CD8-positive, alpha-beta T cell (primary cell): ENCODE measurements at places on chromosomes 1 and 21.

DNA sequence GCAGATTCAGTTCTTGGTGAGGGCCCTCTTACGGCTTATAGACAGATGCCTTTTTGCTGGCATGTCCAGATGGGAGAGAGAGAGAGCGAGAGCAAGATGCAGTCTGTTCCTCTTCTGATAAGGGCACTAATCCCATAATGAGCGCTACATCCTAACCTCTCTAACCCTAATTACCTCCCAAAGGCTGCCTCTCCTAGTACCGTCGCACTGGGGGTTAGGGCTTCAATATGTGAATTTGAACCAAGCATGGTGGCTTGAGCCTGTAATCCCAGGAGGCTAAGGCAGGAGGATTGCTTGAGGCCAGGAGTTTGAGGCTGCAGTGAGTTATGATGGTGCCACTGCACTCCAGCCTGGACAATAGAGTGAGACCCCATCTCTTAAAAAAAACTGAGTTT, 10.5 kb upstream of the SDE2 start:
- DNase-seq = no peak

- no peak for DNase-seq
These were observed 89.8 kb upstream of the ARHGAP29 start for GRCh38 chr1:94327001-94327690.

- no peak for DNase-seq
These were observed 2.6 kb upstream of the DVL1 start for GRCh38 chr1:1351511-1352427.

DNA sequence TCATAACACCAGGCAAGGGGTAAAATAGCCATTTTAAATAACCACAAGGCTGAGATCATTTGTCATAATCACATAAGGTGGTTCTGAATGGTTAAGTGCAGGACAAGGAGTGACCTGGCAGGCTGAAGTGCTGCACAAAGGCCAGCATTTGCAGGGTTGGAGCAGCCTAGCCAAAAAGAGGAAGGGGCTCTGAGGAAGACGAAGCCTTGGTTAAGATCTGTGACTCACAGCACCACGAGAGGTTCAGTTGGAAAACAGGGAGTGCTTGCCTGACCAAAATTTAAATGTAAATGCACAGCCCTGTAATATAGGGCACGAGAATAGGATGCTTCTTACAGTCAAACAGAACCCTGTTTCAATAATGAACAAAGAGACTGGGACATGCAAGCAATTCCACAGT, 12.1 kb downstream of the ATP5PF start:
- DNase-seq = no peak

DNA sequence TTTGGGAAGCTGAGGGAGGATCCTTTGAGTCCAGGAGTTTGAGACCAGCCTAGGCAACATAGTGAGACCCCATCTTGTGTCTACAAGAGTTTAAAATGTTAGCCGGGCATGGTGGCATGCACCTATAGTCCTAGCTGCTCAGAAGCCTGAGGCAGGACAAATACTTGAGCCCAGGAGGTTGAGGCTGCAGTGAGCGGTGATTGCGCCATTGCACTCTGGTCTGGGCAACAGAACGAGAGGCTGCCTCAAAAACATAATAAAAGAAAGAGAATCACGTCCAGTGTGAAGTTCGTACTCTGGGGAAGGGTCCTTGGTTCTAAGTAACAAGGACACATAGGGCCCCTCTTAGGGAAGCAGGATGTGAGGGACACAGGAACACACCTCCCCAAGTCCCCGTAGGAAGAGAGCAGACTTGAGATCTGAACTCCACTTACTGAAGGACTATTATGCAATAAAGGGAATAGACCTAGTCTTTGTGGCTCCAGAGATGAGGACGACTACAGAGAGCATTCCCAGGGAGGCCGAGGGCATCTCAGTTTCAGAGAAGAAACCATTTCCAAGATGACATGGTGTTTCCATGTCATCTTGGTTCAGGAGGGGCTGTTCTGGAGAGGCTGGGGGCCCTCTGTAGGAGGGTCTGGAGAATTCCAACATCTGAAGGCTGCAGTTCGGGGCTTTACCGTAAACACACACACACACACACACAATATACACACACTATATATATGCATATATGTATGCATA, 10.8 kb upstream of the ENO1 start:
- DNase-seq = no peak

GRCh38 chr1:226691247-226691646, 47.8 kb downstream of the ITPKB start:
- peak; percentile 50 for DNase-seq

GRCh38 chr21:41601573-41602368, 93.8 kb upstream of the TMPRSS2 start:
- DNase-seq = no peak

- no peak for DNase-seq
These were observed 1.8 kb downstream of the LMX1A start for GRCh38 chr1:165354739-165355138.

DNA sequence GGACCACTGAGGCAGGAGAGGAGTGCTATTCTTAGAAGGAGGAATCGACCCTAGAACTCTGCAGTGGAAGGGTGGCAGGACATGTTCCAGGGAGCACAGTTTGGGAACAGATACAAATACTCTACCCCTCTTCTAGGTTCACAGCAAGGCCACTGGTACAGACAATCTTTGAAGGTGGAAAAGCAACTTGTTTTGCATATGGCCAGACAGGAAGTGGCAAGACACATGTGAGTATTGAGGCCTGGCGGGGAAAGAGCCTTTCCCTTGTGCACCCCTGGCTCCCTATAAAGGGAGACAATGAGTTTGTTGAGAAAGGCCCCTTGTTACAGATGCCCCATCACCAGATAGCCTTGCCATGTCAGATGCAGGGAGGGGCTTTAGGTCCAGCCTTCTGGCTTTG, 17.8 kb downstream of the KIF2C start:
- no peak for DNase-seq

- DNase-seq = no peak
These were observed 19.2 kb downstream of the ELAPOR1 start for GRCh38 chr1:109133002-109133706.

DNA sequence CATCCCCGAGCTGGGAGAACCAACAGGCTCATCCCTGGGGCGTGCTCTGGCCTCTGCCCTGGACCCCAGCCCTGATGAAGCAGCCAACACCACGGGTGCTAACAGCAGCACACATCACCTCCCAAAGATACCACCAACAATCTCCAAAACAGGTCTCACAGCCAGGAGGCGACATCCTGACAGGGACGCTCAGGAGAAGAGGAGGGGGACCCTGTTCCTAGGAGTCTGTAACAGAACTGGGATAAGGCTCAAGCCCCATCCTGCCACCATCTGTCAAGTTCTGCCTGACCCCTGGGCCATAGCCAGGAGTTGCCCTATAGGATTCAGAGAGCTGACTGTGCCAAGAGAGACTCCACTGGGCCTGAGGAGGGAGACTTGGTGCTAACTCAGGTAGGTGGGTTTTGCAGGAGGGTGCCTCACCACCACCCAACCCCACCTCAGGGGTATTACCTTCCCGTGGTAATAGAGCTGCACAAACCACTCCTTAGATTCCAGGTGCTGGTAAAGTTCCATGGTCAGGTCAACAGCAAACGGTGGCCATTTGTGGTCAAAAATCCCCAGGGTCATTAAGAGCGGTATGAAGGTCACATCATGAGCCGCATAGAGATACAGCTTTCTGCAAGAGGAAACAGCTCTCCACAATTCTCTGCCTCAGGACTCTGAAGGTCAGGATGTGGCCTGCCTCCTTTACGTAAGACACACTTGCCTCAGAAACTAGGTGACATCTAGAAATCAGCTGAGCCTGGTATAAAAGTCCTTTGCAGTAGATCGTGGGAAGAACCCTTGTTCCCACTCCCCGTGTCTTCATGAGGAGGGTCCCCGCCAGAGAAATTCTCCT, 22.3 kb downstream of the ACP6 start:
- DNase-seq = peak; percentile 64

GRCh38 chr1:30551603-30552002, 171.8 kb downstream of the MATN1 start:
- DNase-seq = no peak

DNA sequence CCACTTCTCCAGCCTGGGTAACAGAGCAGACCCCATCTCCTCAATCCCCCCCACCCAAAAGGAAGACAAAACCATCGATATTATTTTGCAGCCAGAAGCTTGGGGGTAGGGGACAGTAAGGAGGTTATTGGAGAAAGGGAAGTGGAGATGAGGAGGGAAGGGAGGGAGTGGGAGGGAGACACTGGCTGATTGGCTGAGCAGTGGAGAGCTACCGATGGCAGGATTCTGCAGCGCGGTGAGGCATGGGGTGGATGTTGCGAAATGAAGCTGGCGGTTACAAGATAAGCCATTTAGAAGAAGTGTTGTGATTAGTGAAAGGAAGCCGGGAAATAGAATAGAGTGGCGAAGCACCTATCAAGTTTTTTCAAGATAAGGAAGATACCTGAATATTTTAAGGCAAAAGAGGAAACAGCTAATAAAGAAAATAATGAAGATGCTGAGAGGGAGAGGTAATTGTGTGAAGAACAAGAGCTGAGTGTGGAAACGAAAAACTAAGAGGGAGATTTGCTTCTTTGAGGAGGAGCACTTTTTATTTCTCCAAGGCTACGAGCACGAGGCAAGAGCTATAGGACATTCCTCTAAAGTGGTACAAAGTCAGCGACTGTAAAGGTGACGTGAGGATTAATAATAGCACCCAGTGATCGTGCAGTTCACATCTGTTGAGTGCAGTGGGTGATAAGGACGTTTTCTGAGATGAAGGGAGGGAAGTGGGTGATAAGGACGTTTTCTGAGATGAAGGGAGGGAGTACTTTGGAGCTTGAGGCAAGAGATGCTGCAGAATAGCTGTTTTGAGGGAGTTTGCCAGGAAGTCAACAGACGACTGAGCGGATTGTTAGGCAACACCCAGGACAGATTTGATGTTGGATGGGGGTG, 103.2 kb upstream of the KIF26B start:
- no peak for DNase-seq

DNA sequence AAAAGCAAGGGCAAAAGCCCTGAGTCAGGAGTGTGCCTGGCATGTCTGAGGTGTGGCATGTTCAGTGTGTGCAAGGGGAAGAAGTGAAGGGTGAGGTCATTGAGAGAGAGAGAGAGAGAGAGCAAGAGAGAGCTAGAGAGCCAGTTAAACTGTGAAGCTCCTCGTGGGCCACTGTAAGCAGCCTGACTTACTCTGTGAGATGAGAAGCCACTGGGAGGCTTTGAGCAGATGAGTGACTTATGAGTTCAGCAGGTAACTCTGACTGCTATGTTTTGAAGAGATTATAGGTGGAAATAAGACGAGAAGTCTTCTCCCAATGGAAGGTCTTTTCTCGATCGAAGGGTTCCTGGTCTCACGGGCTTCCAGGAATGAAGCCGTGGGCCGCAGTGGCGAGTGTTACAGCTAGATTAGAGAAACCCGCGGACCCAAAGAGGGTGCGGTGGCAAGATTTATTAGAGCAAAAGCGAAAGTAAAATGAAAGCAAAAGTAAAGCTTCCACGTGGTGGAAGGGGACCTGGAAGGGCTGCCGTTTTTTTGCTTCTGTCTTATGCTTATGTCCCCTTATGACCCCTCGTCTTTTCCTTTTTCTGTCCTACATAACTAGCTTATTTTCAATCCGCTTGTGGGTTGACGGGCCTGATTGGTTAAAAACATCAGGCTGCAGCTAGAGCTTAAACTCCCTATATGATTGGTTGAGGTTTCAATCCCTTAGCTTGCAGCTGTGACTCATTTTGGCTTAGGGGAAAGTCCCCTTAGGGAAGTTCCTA, 323.1 kb upstream of the FAM78B start:
- peak; percentile 78 for DNase-seq

DNA sequence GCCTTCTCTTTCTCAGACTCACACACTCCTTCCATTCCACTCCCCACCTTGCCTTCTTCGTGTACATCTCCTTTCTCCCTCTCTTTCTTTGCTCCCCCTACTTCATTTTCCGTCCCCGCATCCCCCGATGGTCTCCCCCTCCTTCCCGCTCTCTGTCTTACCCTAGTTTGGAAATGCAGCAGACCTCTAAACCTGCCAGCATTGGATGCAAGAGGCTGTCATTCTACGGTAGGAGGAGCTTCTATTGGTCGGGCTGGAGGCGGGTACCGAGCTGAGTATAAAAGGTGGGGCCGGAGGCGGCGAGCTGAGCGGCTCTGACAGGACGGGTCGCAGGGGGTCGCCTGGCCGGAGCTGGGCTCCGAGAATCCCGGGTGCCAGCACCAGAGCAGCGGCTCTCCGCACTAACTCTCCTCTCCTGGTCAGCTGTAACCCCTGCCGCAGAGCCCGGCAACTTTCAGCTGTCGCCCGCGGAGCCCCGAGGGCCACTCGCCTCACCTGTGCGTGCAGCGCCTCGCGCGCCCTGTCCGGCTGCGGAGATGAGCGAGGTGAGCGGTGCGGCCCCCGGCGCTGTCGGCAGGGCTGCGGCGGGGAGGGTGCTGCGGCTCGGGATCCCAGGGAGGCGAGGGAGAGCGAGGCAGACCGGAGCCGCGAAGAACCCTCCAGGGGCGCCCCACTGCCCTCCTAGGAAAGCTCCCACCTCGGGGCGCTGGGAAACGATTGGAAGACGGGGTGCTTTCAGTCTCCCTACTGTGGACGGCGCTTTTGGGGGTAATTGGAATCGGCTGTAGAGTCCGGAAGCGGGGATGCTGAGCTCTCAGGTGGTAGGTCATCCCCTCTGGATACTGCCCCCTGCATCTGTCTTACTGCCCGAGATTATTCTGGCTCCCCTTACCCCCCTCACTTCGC, at the start of gene PCP4L1:
Gene PCP4L1, plus strand, starts transcription at position 307 of the 906 bp plus-strand sequence. Its CDS starts 230 bp downstream, at position 537.
- DNase-seq = peak; percentile 18

- DNase-seq = no peak
These were observed 199.3 kb downstream of the TOMM20 start for GRCh38 chr1:234929369-234929768.

DNA sequence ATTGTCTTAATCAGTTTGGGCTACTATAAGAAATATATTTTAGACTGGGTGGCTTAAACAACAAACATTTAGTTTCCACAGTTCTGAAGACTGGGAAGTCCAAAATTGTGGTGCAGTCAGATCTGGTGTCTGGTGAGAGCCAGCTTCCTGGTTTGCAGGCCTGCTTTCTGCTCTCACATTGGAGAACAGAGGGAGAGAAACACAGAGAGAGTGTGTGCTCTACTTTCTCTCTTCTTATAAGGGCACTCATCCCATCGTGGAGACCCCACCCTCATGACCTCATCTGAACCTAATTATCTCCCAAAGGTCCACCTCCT, 4.1 kb downstream of the LEPR start:
- no peak for DNase-seq

GRCh38 chr1:24870551-24871195, 59.4 kb downstream of the RUNX3 start:
- DNase-seq = no peak

DNA sequence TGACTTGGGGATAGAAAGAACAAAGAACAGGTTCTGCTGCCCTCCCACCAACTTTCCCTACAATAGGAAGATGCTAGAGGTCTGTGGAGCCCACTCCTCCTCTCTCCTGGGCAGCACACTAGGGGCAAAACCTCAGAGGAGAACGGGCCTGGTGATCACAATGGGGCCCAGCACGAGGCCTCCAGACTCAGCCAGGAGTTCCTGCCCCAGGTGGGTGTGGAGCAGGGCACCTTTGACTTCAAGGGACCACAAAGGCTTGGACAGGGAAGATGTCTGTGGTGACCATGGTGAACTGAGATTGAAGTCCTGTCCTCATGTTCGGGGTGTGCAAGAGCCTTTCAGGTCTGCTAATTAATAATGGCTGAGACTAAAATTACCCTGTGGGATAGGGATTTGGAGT, 88.8 kb downstream of the LAMC2 start:
- no peak for DNase-seq

GRCh38 chr1:1594602-1595260, 5.2 kb downstream of the FNDC10 start:
- DNase-seq = no peak

GRCh38 chr1:22600071-22600816, 36.2 kb upstream of the C1QA start:
- DNase-seq = no peak
